ENCODE measurements at places on chromosomes 2 and 18. TPM values are rescaled to one million over a fixed set of nuclear protein-coding genes. Genes with fewer than 3 reads are reported as not detected.

- DNase-seq: no peak
Measured at GRCh38 chr2:220434385-220434784, 807.0 kb downstream of the SLC4A3 start.

DNA sequence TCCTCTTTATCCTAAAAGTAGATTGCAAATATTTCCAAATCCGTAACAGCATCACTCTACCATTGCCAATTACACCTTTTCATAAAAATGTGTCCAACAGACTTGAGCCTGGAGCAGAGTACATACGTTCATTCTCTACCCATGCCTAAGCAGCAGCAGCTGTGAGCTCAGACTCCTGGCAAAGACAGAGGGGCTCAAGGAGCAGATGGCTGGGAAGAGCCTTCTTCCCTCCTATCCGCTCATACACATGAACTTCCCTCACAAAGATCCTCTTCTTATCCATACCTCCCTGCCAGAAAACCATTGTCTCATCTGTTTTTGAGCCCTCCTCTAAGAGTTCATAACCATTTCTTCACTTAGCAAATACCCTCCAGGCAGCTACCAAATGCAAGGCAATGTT, 164.3 kb upstream of the ARL4C start:
- DNase-seq: no peak

DNA sequence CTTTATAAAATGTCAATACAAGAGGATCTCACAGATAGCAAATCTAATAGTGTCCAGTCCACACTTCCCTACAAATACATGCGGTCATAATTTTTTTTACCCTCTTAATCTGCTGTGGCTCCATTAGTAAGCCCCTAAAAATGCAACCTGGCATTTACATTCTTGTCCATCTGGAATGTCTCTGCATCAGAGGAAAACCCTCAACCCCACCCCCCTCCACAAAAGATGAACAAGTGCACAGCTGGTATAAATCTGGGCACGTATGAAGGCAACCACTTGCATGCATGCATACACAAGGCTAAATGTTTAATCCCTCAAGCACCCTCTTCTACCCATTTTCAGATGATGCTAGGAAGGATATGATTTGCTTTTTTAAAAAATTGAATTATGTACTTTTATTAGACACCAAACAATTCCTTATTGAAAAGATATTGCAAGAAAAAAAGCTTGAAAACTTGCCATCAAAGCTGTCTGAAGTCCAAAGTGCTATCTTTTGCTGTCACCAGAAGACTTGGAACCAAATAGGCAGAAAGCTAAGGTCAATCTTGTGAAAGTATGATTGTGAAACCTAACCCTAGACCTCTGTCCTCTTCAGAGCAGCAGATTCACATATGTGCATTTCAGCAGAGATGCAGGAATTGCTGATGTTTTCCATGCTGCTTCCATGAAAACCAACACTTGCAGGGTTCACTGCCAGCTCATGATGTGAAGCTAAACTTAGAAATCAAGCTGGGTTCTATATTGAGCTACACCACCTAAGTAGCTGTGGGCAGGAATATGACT, 39.0 kb downstream of the IRS1 start:
- DNase-seq: no peak

DNA sequence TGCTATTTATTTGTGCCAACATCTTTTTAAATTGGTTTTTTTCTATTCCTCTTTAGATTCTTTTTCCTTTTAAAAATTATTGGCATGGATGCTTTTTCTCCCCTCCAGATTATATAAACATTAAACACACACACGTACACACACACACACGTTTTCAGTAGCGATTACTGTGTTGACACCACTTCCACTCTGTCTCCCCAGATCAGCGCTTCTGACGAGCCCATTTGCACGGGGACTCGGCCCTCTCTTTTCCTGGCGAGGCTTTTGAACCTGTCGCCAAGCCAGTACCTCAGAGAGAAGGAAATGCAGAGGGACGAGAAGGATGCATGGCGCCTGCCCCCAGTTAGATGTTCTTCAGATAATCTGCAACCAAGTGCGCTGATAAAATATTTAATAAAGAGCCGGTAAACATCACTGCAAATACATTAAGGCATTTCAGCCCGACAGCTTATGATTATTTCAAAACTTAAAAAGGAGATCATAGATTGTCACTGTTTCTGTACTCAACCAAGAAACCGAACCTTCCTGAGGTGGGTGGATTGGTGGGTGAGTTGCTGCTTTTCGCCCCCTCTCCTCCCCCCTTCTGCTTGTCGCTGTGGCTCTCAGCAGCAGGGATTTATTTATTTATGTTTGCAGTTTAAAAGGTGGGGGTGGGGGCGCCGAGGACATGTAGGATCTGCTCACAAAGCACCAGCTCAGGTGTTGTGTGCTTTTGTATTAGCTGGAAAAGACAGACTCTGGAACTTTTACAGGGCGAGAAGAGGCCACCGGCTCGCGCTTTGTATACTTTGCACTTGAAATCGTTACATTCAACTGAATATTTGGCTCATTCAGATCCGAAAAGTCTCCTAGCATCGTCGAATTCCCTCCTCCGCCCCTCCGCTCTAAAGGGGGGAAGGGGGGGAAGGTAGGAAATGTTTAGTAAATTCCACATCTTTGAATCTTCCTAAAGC, 787 bp upstream of the TBR1 start:
- DNase-seq: no peak

DNA sequence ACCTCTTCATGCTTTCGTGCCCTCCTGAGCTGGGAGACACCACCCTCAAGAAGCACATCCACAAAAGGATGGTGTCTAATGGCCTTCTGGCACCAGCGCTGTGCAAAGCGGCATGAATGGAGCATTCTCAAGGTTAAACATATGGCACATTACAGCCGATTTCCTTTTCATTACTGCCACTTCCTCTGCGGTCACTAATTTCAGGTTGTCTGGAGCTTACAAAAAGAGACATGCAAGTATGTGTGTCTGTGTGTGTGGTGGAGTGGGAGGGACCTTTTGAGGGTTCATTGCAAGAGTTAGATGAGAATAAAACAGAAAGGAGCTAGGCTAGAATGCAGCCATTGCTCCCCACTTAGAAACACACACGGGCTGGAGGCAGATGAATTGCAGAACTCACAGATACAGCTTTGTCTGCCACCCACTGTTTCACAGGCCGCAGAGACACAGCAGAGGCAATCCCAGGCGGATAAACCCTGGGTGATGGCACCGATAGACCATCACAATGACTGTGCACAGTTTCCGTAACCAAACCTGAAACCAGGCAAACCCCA, 76.0 kb downstream of the TGIF1 start:
- peak; percentile 68 for DNase-seq

- DNase-seq: no peak
Measured at GRCh38 chr2:159712929-159713420, 669 bp downstream of the MARCHF7 start.

CCDC178 gene
- total RNA-seq: not detected

PRKAG3 gene
- total RNA-seq: not detected
